Large intestine (tissue), 12 donors: ENCODE measurements at places on chromosomes 16 and 17. TPM values are rescaled to one million over a fixed set of nuclear protein-coding genes. Genes with fewer than 3 reads are reported as not detected.

DNA sequence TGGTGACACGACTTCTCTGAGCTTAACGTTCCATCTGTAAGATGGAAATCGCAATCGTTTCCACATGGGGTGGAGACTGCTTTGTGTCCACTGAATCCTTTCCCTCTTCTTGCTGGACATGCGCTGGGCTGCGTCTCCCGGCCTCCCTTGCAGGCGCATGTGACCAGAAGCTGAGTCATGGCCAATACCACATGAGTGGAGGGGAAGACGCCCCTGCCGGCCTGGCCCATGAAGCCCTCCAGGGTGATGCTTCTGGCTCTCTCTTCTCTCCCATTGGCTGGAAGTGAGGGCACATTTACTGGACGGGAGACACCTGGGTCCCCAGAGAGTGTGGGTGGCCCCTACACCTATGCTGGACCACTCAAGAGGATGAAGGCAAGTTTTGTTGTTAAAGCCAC is 71.1 kb downstream of the DYNLRB2 start:
- no peaks in the 10 kb centered on the region for H3K27me3 ChIP-seq
- no peak overlapping the region for H3K27ac ChIP-seq
- H3K36me3 ChIP-seq, result peaks cover 9% of the 10 kb centered on the region
- no peaks in the 10 kb centered on the region for H3K4me1 ChIP-seq
- H3K4me3 ChIP-seq, result no peak overlapping the region
- no peak for DNase-seq

DNA sequence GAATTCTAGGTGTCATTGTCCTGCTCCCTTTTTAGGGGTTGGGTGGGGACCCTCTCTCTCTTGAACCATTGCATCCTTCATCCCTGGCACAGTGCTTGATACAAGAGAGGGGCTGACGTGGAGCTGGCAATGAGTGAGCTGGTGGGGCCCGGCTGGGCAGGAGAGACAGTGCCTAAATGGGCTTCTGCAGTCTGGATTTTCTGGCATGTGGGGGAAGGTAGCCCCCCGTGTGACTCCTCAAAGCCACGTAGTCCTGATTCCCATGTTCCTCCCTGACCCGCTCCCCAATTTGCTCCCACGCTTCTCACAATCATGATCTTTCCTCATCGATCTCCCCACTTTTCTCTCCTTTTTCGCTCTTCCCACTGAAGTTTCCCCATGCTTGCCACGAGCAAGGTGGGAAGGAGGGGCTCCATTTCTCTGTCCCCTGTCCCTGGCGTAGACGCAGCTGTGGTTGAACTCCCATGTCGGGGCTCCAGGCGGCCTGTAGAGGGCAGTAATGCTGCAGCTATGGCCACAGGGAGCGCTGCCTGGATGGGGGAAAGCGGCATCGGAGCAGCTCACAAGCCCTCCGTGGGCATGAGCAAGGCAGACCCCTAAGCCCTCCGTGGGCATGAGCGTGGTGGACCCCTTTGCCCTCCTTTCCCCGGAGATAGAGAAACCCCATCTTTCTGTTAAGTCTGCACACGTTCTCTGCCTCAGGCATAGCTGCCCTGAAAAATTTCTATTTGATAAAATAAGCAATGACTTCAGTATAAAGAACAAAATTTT is 47.5 kb downstream of the HAPSTR1 start:
- DNase-seq, result peak; percentile 39
- no peaks in the 10 kb centered on the region for H3K4me1 ChIP-seq
- H3K36me3 ChIP-seq, result no peaks in the 10 kb centered on the region
- peaks cover 10% of the 10 kb centered on the region for H3K27me3 ChIP-seq

Gene HNF1B
- 21.5 TPM for polyA plus RNA-seq

- no peak overlapping the region for H3K27ac ChIP-seq
- DNase-seq, result no peak
- no peaks in the 10 kb centered on the region for H3K4me1 ChIP-seq
- H3K4me3 ChIP-seq, result no peak overlapping the region
- H3K36me3 ChIP-seq, result no peaks in the 10 kb centered on the region
- H3K27me3 ChIP-seq, result no peaks in the 10 kb centered on the region
Measured at GRCh38 chr16:82744958-82745357, 118.2 kb downstream of the CDH13 start.

Gene CCDC40
- 5.7 TPM for polyA plus RNA-seq

DNA sequence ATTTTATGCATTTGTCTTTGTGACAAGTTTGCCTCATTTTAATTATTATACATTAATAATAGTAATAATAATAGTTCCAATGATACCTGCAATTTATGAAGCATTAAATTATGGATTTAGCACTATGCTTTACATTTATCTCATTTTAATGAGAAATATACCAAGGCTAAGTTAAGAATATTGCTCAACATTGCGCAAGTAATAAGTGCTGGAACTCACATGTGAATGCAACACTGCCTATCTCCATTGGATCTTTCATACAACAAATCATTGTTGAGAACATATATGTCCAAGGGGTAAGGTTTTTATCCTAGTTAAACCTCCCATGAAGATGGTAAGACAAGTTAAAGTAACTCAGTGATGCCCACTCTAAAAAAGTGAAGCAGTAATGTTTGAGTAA is 703.7 kb upstream of the SOX9 start:
- H3K27ac ChIP-seq, result no peak overlapping the region
- H3K36me3 ChIP-seq, result no peaks in the 10 kb centered on the region
- no peak overlapping the region for H3K4me3 ChIP-seq
- H3K4me1 ChIP-seq, result no peaks in the 10 kb centered on the region

DNA sequence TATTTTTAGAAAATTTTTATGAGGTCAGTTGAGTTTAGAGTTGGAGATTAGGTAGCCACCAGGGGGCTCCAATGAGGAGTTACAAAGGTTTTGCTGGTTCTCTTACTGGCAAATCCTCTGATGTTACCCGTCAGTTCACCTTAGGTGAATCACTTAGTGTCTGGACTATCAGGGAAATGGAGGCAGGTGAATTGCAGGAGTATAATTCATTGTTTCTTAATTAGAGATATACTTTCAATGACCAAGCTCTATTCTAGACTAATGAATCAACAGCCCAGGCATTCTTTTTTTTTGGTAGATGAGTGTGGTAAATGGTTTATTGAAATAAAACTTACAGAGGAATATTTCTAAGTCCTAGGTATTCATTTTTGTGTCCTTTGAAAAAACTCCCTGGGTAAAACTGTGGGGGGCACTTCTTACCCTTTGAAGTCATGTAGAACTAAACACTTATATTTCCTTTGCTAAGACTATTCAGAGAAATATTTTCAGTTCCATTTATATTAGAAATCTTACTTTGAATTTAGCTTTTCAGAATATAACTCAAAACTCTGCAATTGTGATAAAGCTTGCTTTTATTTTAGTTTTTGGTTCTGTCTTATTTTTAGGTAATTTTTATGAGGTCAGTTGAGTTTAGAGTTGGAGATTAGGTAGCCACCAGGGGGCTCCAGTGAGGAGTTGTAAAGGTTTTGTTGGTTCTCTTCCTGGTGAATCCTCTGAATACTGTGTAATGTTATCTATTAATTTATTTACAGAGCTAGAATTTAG is 17.7 kb downstream of the PSMD11 start:
- H3K4me3 ChIP-seq, result no peak overlapping the region
- H3K27ac ChIP-seq, result no peak overlapping the region
- DNase-seq, result no peak
- peaks cover 37% of the 10 kb centered on the region for H3K36me3 ChIP-seq

- DNase-seq, result no peak
- H3K4me3 ChIP-seq, result no peak overlapping the region
- no peaks in the 10 kb centered on the region for H3K27me3 ChIP-seq
- no peak overlapping the region for H3K27ac ChIP-seq
- no peaks in the 10 kb centered on the region for H3K36me3 ChIP-seq
- H3K4me1 ChIP-seq, result no peaks in the 10 kb centered on the region
Measured at GRCh38 chr17:29250666-29251065, 4.0 kb downstream of the CRYBA1 start.

Gene TMC8
- polyA plus RNA-seq, result 7.6 TPM

GRCh38 chr17:75396796-75397195 is 8.7 kb downstream of the GRB2 start:
- H3K27me3 ChIP-seq, result no peaks in the 10 kb centered on the region
- DNase-seq, result no peak
- H3K27ac ChIP-seq, result no peak overlapping the region
